ENCODE measurements at places on chromosomes 4 and X. TPM values are rescaled to one million over a fixed set of nuclear protein-coding genes. Genes with fewer than 3 reads are reported as not detected.

DNA sequence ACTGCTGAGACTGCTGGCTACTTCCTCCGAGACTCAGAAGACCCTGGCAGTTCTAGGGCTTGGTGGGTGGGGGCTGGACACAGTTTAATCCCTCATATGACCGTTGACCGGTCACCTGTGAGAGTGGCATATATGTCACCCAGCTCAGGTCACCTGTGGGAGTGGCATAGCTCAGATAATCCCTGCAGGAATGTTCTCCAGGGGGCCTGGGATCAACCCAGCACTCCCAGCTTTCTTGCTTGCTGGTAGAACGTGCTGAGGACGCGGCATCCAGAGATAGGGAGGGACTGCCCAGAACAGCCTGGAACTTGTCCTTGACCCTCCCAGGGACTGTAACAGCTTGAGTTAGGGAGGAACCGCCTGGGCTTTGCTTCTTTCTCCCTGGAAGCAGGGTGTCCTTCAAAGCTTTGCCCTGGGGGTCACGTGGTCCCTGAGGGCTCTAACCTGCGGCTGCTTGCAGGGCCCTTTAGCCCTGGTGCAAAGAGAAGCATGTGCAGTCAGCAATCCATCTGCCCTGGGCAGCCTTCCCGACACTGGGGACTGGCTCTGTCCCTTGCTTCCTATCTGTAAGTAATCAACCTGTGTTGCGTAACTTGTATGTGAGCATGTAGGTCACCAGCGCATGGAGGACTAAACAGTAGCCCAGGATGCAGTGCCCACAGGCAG is 55.3 kb downstream of the ZFYVE28 start:
- no peaks in the 10 kb centered on the region for H3K36me3 ChIP-seq
- DNase-seq, result peak; percentile 60
- peaks cover 11% of the 10 kb centered on the region for H3K4me1 ChIP-seq
- H3K27ac ChIP-seq, result no peak overlapping the region
- no peak overlapping the region for H3K4me3 ChIP-seq

GRCh38 chrX:124282580-124282979 is 49.9 kb upstream of the TEX13D start:
- no peak overlapping the region for H3K27ac ChIP-seq
- H3K4me3 ChIP-seq, result no peak overlapping the region
- no peak for DNase-seq
- no peaks in the 10 kb centered on the region for H3K4me1 ChIP-seq
- no peaks in the 10 kb centered on the region for H3K36me3 ChIP-seq

The MND1 gene
- not detected for total RNA-seq

DNA sequence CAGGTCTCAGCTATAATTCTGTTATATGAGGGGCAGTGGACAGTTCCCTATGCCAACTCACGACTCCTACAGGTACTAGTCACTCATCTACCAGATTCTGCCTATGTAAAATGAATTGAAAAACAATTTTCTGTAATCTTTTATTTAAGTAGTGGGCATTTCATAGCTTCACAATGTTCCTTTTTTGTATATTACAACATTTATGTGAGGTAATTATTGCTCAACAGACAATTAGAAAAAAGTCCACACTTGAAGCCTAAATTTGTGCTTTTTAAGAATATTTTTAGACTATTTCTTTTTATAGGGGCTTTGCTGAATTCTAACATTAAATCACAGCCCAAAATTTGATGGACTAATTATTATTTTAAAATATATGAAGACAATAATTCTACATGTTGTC is 20.4 kb downstream of the EREG start:
- no peaks in the 10 kb centered on the region for H3K27me3 ChIP-seq
- no peaks in the 10 kb centered on the region for H3K4me1 ChIP-seq
- no peak for DNase-seq

The MOB1B gene
- 2.6 TPM for total RNA-seq

DNA sequence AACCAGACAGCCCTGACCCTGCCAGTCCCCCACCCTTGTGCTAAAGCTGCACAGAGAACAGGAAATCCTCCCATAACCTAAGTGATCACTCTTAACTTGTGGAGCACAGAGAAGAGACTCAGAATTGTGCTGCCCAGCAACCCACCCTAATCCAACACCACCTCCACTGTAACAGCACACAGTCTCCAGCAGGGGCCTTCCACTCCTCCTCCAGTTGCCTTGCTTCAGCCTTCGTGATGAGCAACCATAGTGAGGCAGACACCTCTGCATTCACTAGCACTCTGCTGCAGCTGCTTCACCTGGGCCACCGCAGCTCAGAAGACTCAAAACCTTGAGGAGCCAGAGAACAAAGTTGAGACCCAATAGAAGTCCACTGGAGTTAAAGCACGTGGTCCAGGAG is 7.9 kb upstream of the UGT2B4 start:
- H3K27ac ChIP-seq, result no peak overlapping the region
- H3K27me3 ChIP-seq, result no peaks in the 10 kb centered on the region

GRCh38 chr4:113502476-113502875 is 259.1 kb downstream of the CAMK2D start:
- peaks cover 5% of the 10 kb centered on the region for H3K36me3 ChIP-seq
- no peak for DNase-seq
- no peak overlapping the region for H3K4me3 ChIP-seq
- no peak overlapping the region for H3K27ac ChIP-seq
- no peaks in the 10 kb centered on the region for H3K27me3 ChIP-seq

DNA sequence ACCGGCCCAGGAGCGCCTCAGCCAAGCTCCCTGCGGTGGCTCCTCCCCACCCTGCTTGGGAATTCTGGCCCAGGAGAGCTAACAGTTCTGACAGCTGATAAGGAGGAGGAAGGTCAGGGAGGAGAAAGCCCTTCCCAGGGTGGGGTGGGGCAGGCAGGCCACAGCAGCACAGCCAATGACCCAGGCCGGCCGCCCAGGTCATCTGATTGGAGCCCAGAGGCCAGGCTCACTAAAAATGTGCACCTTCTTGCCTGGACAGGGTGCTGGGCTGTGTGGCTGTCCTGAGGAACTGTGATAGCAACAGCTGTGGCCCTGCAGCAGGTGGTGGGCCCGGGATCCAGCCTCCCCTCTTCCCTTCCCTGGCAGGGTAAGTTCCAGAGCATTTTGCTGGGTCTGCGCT is 17.2 kb upstream of the SH3TC1 start:
- H3K4me3 ChIP-seq, result no peak overlapping the region
- H3K27me3 ChIP-seq, result no peaks in the 10 kb centered on the region
- no peak for DNase-seq
- no peak overlapping the region for H3K27ac ChIP-seq
- H3K4me1 ChIP-seq, result no peaks in the 10 kb centered on the region

The LRP2BP gene
- 0.53 TPM for total RNA-seq

DNA sequence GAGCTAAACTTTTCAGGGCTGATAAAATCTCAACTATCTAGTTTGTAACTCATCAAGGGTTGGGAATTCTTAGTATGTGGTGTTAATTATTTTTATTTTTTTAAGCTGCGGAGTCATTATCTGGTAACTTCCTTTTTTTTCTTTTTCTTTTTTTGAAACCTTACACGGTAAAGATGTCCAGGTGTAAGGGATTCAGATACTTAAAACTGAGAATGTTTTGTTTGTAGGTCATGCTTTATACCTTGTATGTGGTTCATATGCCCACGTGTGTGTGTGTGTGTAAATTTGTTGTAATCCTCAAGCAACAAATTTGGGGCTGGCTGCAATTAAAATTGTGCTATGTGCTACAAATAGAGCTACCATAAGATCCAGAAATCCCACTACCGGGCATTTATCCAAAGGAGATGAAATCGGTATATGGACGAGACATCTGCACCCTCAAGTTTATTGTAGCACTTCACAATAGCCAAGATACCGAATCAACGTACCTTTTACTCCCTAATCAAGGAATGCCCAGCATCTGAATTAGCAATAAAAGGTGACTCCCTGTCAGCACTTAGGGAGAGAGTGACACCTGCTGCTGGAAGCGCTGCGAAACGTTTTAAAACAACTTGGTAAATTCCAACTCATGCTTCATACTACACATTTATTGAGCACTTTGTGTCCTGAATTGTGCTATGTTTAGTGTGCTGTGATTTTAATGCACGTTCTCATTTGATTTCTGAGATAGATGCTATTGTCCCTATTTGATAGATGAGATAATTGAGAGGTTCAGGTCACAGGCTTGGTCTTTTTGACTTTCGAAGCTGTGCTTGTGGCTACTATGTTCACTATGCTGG is 16.1 kb downstream of the MSMO1 start:
- no peak overlapping the region for H3K4me3 ChIP-seq
- H3K27me3 ChIP-seq, result no peaks in the 10 kb centered on the region
- H3K36me3 ChIP-seq, result peaks cover 10% of the 10 kb centered on the region
- DNase-seq, result no peak

The WAS gene
- 29.5 TPM for total RNA-seq

- H3K27ac ChIP-seq, result no peak overlapping the region
- H3K27me3 ChIP-seq, result no peaks in the 10 kb centered on the region
- H3K4me3 ChIP-seq, result no peak overlapping the region
Observed at GRCh38 chr4:98444371-98444770, 183.2 kb downstream of the RAP1GDS1 start.

The GIMD1 gene
- not detected for total RNA-seq

DNA sequence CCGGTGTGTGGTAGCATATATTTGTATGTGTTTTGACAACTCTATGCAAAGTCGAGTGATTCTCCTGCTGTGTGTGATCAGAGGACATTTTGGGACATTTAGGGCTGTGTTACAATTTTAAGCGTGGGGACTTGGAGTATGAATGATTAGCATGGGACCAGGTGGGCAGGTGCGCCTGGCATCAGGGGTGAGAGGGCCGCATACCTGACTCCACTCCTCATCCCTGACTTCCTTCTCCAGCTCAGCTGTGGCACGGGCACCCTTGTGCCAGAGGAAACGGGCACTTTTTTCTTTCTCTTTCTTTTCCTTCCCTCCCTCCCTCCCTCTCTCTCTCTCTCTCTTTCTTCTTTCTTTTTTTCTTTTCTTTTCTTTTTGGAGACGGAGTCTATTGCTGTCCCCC is 15.7 kb upstream of the PLCXD1 start:
- H3K36me3 ChIP-seq, result no peaks in the 10 kb centered on the region
- H3K4me1 ChIP-seq, result no peaks in the 10 kb centered on the region
- no peak overlapping the region for H3K27ac ChIP-seq
- no peaks in the 10 kb centered on the region for H3K27me3 ChIP-seq
- no peak overlapping the region for H3K4me3 ChIP-seq

The MAGEE2 gene
- not detected for total RNA-seq

The SPRY1 gene
- total RNA-seq, result 348 TPM

The TASL gene
- total RNA-seq, result not detected

Measured in ascending aorta (tissue), 2 donors.